Activated T-cell treated with anti-CD3 and anti-CD28 coated beads, Interleukin-2, amount 50 U/mL, for 1 hour (primary cell): ENCODE measurements at places on chromosomes 7 and 10.

DNA sequence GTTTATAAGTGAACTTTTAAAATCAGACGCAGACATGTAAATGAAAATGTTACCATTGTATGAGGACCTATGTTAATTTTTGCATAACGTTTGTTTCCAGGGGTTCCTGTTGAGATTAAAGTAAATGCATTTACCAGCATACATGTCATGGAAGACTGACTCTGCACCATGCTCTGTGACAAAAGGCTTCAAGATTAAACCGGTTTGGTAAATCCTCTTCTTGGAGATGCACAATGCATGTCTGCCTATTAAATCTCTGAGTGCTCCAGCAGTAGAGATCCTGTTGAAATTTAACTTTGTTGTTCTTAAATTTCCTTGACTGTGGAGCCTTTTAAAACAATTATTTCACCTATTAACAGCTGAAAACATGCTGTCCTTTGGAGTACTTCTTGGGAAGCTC is 36.5 kb upstream of the JAZF1 start:
- no peak for DNase-seq

DNA sequence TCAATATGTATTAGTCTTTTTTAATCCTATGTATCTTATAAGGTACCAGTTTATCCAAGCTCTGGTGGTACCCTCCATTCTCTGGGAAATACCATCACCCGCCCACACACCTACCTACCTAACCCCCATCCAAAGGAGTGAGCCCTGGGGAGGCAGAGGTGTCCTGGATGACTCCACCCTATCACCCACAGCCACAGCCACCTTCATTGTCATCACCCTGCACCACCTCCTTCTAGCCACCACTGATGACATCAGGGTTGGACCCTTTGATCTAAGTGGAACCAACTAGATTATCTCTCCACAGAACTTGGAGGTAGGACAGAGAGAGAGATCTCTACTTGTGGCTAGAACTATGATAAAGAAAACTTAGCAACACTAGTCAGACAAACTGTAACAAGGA is 259.4 kb downstream of the PARD3 start:
- DNase-seq = no peak

DNA sequence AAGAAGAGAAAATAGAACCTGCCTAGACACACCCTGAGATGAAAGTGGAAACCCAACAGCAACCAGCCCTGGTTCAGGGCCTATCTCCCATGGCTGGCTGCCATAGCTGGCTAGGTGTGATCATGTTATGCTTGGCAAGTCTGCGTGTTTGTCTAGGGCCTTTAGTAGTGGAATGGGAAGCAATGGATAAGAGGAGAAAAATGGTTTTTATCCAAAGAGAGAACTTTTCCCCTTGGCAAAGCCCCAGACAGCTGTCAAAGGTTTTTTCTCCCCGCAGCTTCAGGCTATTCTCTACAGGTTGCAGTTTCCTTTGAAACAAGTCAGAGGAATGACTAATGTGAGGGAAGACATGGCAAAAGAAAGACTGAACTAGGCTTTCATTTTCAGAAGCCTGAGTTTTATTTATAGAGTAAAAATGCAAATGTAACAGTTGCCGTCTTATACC is 161.5 kb downstream of the SEMA3D start:
- DNase-seq = no peak

GRCh38 chr7:74225400-74225799 is 15.6 kb downstream of the LAT2 start:
- no peak for DNase-seq

GRCh38 chr10:127459918-127460317 is 89.2 kb upstream of the NPS start:
- no peak for DNase-seq

DNA sequence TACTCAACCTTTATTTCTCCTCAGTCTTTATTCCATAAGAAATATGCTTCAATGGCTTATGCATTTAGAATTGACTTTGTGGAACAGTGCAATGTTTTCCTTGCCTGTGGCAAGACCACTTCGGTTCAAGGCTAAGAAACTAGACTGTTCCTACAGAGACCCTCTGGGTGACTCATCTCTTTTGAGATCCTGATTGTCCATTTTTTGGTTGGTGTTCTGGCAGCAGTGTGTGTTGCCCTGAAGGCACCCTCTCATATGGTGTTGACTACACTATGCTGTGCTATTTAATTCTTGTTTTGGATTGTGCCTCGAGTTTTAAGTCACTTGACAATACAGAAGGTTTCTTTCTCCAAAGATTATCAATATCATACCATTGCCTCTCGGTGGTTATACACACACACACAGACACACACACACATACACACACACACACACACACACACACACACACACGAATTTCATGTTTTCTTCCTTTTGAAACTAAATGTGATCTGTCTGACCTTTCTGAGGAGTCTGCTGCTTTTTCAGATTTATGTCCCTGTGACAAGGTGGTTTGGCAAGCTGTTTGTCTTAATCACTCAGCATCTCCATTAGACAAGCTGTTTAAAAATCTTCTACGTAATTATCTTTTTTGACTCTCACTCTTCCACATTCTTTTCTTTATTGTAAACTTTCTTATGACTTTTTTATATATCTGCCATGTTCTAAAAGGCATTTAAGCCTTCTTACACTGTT is 187.2 kb downstream of the VTI1A start:
- no peak for DNase-seq

GRCh38 chr7:51620706-51621105 is 304.1 kb upstream of the COBL start:
- no peak for DNase-seq

- no peak for DNase-seq
Observed at GRCh38 chr10:7956508-7956907, 98.0 kb upstream of the GATA3 start.

DNA sequence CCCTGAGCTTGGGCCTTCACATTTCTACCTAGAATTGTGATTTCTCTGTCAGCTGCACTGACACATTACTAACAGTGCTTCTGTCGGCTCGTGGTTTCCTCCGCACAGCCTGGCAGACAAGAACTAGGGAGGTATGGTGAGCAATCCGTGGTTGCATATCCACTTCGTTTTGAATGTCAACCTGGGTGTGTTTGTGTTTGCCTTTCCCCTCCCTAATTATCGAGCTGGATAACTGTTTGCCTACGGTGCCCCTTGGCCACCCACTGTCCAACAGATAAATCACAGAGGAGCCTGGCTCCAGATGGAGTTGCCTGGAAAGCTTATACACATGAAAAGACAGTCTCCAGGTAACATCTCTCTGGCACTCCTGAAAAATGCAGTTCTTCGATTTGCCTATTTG is 228.8 kb downstream of the TRIL start:
- DNase-seq = no peak
